GM03348 (cell line): ENCODE measurements at places on chromosomes 6 and 20.
A peak's percentile ranks its signal among the peaks of the same experiment; 100 is the strongest.

DNA sequence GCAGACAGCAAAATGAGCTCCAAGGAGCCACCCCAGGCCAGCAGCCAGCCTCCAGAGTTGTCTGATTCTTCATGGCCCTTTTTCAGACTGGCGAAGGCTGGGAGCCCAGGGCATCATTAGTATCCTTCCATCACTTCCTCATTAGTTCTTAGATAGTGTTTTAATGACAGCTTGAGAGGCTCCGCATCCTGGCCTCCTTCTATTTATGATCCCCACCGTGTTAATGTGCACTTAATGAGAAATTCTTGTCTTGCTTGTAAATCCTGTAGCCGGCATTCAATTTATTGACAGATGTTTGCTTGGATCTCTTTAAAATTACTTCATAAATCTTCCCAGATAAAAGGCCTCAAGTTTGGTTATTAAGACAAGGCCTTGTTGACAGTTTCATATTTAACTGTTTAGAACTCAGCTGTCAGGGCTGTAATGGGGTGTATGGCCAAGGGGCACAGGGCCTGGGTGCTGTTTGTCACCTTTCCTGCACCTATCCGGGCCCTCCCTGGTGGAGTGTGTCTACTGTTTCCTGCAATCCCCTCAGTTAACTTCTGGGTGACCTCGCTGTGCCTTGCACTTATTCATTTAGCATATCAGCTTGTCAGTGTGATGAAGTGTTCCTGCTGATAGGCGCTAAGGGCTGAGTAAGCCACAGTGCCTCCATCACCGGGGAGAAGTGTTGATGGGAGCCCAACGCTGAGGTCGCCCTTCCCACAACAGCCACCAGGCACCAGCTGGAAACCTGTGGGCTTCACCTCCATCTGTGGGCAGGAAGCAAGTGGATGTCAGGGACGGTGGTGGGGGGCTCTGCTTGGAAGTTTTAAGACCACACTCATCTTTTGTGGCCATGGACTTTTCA lies 169.3 kb downstream of the TSHZ2 start:
- no peak for DNase-seq

DNA sequence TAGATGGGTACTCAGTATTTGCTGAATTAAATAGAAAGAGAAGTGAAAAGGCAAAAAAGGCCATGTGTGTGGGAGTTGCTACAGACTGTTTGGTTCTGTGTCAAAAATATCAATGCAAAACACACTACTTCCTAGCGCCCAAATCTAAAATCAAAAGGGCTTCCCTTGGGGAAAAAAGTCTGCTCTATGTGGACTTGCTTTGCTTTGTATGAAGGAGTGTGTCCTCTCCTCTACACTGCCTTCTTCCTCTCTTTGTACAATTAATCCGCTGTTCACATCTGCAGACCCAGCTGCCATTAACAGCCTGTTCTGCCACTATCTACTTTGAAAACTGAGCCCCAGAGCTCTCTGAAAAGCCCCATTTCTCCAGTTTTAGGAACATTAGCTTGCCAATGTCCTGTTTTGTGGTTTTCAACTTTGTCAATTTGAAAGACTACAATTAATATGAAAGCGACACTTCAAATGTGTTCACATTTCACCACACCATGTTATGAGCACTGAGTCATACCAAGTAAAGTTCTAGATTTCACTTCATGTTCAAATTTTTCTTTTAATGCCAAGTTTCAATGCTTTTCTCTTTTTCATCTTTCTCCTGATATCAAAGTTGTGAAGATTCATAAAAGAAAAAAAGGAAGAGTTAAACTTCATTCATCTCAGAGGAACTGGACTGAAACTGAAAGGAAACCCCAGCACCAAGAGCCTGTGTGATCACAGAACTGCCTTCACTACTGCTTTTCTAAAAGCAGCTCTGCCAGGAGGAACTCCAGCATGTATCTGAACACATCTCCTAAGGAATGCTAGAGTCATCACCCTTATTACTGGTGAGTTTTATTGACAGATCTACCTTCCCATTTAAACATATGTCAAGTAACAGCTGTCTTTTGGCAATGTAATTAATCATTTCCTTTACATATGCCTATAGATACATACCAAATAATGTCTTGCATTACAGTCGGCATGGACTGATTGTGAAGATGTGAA lies 102.6 kb downstream of the KIF13A start:
- DNase-seq = no peak

GRCh38 chr6:34938268-34938667 lies 49.2 kb downstream of the ANKS1A start:
- no peak for DNase-seq

DNA sequence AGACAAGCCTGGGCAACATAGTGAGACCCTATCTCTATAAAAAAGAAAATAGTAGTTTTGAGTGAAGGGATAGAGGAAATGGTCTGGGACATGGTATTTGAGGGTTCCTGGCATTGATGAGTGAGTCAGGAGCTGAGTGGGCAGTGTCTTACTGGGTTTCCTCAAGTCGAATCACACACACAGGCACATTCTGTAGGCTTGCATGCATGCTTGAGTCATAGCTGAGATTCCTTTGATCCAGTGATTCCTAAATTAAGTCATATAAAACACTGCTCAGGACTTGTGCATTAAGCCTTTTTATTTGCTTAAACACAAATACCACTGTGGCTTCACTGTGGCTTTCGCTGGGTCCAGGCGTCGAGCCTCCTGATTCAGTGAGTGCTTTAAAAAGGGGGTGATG lies 71.8 kb upstream of the TMEM181 start:
- peak; percentile 92 for DNase-seq

- DNase-seq = no peak
These were observed 1.6 kb upstream of the SERPINB1 start for GRCh38 chr6:2843138-2843740.

DNA sequence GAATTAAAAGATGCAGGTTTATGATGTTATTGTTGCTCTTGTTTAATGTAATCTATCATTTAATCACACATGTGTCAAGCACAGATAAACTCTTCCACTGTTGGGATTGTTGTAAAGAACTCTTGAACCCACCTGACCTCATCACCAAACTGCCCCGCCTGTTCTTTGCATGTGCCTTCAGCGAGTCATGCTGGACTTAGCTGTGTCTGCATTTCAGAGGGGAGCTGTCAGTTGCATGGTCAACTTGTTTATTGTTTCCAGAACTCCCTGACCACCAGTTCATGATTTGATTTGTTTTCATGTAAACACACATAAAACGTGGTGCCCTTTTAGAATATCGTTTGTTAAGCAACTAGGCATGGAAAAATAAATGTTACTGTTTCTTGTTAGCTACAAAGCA lies 93.6 kb downstream of the KHDC1L start:
- DNase-seq = no peak

DNA sequence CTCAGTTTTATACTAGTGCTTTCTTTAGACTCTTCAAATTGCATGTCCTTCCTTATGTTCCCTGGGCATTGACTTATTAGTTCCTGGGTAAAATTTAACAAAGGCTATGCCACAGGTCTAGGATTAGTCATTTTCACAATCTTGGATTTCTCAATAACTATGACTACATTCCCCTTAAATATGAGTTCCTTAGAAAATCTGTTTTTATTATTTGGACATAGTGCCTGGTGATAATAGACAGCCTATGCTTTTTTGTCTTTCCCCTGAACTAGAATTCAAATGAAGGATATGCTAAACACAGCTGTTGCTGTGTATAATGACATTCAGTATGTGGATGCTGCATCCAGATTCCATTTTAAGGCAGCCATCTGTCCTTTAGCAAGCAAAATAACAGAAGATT lies 1252.8 kb upstream of the GJE1 start:
- peak; percentile 53 for DNase-seq

DNA sequence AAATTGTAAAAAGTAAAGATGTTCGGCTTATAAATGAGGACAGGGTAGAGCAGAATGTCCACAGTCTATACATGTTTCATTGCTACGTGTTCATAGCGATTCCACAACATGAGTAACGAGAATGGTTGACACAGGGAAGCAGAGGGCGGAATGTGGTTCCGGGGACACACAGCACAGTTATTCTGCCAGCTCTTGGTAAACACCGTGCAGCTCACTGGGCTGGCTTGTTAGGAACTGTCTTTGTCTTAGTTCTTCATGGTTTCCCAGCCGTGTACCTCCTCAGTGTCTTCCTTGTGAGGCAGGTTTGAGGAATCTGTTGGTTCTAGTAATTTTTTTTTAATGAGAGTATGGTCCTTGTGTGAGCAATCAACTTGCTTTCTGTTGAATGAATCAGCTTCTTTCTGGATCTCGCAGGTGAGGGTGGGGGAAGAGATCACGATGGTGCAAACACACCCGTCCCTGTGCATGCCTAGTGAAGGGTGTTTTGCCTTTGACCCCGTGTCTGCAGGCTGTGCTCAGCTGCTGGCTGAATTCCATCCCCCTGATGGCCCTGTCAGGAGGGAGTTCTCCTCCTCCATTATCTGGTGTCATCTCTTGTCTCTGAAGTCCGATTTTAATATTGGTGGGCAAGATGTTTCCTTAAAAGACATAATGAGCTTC lies 168.2 kb downstream of the SMOC2 start:
- DNase-seq = no peak

DNA sequence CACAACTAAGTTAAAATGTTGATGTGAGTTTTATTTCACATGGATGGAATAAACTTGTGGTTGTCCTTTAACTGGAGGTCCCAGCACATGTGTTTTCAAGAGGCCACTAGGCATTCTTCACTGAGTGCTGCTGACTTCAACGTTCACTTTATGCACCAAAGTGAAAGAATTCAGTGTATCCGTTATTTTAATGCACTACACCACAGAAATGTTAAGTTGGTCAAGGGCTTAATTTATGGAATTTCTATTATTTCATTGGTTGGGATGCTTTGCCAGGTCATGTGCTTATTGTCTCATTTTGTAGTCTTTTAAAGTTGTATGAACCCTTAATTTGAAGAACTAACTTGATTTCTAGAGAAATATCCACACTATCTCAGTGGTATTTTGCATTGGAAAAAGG lies 106.4 kb downstream of the PPP1R14C start:
- DNase-seq = no peak

- DNase-seq = no peak
These were observed 61.4 kb upstream of the TNFAIP3 start for GRCh38 chr6:137805622-137806021.

GRCh38 chr6:75150685-75151412 lies 55.0 kb downstream of the COL12A1 start:
- DNase-seq = no peak

DNA sequence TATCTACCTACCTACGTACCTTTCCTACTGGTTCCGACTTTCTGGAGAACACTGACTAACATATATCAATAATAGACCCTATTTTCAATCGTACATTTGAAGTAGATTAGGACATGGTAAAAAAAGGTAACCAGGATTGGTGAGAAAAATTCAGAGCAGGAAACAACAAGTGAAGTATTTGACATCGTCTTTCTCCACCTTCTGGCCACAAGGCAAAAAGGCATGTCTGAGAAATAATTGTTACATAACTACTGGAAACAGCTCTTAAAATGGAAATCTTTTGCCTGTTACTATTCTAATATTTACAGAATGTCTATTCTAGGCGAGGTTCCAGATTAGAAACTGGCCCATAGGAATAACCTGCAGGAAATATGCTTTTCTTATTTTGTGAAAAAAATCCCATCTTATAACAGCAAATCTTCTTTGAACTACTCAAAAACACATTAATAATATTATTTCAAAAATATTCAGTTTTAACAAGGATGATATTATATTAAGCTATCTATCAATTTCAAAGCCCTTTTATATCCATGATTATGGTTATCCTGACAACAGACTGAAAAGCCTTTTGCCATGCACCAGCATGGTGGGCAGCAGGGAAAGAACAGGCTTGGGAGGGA lies 80.8 kb downstream of the RCAN2 start:
- peak; percentile 57 for DNase-seq

DNA sequence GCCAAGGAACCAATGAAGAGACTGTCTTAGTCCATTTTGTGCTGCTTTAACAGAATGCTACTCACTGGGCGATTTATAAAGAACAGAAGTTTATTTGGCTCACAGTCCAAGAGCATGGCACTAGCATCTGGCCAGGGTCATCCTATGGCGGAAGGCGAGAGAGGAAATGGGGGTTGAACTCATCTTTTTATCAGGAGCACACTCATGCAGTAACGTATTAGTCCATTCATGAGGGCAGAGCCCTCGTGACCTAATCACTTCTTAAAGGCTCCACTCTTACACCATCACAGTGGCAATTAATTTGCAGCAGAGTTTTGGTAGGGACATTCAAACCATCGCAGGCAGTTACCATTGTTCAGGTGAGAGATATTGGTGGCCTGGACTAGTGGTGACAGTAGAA lies 8.5 kb downstream of the ARFGEF2 start:
- no peak for DNase-seq

DNA sequence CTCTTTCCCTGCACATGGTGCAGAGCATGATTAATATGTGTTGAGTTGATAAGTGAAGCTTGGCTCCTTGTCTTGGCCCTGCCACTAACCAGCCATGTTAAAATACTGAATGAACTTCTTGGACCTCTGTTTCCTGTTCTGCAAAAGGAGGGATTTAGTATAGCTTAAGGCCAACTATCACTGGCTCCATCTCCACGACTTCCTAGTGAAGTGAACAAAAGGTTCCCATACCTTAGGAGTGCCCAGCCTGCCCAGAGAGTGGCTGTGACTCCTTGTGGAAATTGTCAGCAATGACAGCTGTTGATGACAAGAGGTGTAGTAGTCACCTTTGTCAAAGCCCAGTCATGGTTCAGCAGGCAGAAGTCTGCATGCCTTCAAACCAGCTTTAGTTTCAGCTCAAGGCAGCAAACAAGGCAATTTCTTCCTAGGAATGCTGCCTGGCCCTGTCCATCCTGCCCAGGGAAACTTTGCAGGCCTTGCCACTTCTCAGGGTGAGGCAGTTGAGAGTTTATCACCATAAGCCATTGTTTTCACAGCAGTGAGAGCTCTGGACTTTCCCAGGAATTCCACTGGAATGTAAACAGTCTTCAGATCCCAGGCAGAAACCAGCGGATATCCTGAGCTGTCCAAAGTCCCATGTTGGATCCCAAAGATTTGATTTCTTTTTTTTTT lies 169.7 kb upstream of the TNFAIP3 start:
- DNase-seq = peak; percentile 53

GRCh38 chr6:62492192-62492822 lies 206.3 kb upstream of the KHDRBS2 start:
- no peak for DNase-seq

GRCh38 chr6:70110126-70111022 lies 192.5 kb downstream of the COL9A1 start:
- DNase-seq = no peak

DNA sequence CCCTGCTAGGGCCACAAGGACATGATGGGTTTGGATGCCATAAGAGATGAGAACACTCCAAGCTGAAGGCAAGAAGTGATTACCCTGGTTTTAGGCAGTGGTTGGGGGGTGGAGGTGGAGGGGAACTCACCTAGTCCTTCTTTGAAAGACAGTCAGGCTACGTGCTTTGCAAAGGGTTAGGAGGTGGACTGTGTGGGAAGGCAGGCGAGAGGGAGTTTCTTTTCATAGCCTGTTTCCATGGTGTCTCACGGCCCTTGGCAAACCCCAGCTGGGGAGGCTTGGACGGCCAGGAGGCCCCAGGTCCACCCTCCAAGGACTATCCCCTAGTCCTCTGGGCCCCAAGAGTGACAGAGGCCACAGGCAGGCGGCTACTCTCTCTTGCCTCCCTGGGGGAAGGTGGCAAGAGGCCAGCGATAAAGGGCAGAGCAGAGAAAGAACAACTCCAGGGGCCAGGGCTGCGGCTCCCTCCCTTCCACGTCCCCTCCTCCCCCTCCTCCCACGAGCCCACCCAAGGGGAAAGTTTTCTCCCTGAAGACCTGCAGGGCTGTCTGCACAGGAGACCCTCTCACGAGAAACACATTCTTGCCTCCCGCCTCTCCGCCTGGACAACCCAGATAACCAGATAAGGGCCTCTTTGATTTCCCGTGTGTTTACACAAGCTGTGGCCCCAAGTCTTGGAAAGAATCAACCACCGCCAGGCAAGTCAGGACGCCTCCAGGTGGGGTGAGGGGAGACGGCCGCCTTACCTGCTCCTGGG lies 74.4 kb downstream of the NOL4L start:
- DNase-seq = no peak

- peak; percentile 15 for DNase-seq
These were observed 691 bp downstream of the ATRN start for GRCh38 chr20:3471397-3472021.
